Activated T-helper 1 cell treated with anti-CD3 and anti-CD28 coated beads, Interleukin-2, amount 50 U/mL, for 16 hours (primary cell): ENCODE measurements at places on chromosomes 11 and 22.

- DNase-seq: no peak
Measured at GRCh38 chr11:25625094-25625493, 706.8 kb upstream of the ANO3 start.

GRCh38 chr22:44617828-44618227 lies 84.2 kb upstream of the PRR5 start:
- no peak for DNase-seq

DNA sequence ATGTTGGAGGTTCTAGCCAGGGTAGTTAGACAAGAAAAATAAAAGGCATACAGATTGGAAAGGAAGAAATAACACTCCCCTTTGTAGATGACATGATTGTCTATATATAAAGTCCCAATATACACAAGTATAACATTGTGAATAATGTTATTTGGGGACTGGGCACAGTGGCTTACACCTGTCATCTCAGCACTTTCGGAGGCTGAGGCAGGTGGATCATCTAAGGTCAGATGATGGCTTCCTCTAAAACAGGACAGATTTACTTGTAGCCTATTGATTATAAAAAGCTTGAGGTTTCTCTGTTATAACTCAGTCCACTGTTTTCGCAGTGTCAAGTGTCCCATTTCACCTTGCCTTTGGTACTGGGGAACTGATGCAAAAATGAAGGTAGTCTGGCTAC lies 19.6 kb downstream of the ATM start:
- no peak for DNase-seq

GRCh38 chr11:129694966-129695365 lies 120.7 kb upstream of the TMEM45B start:
- DNase-seq: no peak

DNA sequence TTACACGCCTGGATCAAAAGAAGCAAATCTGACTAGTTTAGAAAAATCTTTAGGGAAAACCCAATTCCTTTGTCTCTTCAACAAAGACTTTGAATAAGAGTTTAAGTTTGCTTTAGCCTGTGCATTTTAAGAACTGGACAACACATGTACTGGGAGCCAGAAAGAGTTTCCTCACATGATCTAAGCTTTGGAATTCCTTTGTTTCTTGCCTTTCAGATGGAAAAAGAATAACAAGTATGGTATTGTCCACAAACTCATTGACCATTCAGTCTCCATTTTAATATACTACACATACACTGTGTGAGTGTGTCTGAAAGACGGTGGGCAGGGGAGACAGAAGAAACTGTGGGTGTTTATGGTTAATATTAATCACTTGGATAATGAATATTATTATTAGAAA lies 205.6 kb downstream of the MAML2 start:
- no peak for DNase-seq

GRCh38 chr11:12815931-12816494 lies 141.8 kb downstream of the TEAD1 start:
- DNase-seq: no peak

DNA sequence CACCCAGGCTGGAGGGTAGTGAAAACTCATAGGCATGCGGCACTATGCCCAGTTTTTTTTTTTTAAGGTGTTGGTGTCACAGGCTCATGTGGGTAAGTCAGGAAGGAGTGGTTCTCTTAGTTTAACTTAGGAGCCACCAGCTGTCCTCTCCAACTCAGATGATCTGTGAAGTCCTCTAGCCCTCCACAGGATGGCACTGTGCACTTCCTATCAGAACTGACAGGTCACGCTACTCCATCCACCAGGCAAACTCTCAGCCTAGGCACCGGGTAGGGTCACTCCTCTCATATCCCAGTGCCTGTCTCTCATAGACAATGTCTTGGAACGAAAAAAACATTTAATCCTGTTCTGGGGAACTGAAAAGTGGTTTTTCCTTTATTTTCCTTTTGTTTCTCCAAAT lies 16.5 kb downstream of the NAP1L4 start:
- DNase-seq: no peak

DNA sequence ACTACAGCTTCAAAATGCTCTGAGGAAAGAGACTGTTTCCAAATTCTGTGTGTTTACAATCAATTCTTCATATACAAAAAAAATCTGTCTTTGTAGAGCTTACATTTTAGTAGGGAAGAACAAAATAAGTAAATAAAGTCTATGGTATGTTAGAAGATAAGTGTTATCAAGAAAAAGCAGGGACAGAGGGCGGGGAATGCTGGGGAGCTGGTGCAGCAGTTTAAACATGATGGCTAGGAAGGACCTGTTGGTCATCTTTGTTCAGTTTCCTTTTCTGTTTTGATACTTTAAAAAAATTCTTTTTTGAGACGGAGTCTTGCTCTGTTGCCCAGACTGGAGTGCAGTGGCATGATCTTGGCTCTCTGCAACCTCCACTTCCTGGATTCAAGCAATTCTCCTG lies 16.1 kb downstream of the TMEM25 start:
- DNase-seq: no peak

- no peak for DNase-seq
Measured at GRCh38 chr11:24531528-24531927, 34.7 kb downstream of the LUZP2 start.

DNA sequence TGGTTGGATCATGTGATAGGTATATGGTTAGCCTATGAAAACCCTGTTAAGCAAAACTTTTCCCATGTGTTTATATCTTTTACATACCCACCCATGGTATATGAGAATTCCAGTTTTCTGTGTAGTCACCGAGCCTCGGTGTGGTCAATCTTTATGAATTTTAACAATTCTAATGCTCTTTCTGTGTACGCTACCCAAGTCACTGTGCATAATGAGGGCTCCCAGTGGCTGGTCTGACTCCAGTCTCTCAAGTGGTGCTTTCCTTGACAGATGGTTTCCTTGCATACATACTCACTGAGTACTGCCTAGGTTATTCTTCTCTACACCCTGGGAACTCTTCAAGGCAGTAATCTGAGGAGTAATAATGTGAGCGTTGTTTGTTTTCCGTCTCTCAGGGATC lies 17.6 kb downstream of the MUC15 start:
- DNase-seq: no peak

DNA sequence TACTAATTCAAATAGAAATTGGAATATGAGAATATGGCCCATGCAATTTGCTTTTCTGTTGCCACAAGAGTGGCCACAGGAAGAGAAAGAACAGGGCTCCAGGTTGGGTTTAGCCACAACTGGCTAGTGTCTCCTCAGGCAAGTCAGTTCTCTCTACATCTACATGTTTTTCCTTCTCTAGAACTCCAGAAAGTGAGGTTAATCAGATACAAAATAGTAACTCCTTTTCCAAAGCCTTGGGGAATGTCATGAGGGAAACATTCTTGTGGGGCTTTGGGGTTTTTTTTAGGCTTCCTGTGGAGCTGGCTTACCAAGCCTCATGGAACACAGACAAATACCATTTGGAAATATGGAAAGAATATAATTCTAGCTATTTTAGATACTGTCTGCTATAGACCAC lies 161.6 kb downstream of the NAV2 start:
- no peak for DNase-seq

GRCh38 chr11:66894141-66894540 lies 37.3 kb downstream of the LRFN4 start:
- DNase-seq: no peak

GRCh38 chr22:36010882-36011281 lies 17.7 kb downstream of the RBFOX2 start:
- no peak for DNase-seq

DNA sequence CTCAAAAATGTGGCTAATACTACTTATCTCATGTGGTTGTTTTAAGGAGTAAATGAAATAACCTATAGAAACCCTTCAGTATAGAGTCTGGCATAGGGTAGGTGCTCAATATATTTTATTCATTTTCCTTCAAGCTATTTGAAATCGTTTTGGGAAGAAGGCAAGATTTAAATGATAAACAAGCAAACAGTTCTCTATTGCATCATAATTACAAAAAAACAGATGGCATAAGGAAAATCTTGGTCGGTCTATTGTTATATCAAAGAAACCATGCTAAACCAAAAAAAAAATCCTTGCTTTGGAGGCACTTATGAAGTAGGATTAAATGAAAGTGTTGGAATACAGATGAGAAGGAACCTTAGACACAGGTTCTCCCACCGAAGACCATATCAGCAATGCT lies 4.7 kb downstream of the ZNF202 start:
- no peak for DNase-seq

GRCh38 chr11:9681583-9682372 lies 17.9 kb downstream of the SWAP70 start:
- no peak for DNase-seq

DNA sequence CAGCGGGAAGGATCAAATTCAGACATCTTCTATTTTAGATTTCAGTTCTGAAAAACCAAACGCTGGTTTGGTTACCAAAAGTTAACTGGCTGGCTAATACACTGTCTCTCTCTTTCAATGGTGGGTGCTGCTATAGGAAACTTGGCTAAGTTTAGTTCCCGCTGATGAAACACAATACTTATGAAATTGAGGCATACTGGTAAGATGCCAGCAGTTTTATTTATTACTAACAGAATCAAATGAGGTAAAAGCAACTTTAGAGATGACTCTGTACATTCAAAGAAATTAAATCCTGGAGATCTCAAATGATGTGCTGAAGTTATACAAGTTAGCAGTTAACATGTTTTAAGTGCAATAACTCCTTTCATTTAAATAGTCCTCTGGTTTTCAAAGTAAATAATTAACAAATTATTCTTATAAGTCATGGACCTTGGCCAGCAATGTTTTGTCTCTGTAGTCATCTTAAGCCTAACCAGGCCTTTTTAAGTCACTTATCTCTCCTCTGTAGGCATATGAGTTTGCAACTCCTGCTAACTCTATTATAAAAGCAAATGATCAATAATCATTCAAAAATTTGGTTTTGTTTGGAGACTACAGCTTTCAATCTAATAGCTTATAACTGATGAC lies 54.8 kb downstream of the PAK1 start:
- no peak for DNase-seq

DNA sequence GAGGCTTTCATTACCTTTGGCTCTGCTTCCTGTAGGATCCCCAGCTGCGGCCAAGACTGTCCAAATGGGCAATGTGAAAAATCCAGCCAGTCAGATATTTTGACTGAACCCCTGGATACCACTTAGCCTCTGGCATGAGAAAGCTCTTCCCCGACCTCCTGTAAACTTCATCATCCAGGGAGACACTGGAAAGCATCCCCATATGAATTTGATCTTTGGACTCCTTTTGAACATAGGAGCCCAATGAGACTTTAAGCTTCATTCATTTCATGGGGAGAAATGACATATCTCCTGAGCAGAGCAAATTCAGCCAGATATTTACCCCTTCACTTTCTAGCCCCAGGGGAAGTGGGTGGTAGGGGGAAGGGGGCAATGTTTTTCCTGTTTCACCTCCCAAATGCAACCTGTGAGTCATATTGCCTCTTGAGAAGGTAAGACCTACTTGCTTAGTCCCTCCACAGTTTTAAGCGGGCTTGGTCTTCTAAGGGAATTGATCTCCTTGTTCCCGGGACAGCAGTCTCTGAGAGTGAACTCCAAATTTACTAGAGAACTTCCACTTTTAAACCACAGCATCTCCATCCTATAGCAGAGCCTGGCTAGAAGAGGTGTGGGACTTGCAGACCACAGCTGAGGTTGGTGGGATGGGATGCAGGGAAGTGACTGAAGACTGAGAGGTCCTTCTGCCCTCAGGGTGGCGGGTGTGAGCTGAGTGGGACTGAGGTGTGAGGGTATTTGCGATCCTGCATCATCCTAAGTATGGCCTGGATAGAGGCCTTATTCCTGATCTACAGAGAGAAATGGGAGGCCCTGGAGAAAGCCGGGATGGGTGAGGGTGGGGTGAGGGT lies 20.3 kb upstream of the POU2AF1 start:
- no peak for DNase-seq

GRCh38 chr11:33545931-33546330 lies 154.7 kb downstream of the C11orf91 start:
- DNase-seq: no peak

GRCh38 chr22:17112491-17113042 lies 8.6 kb downstream of the TMEM121B start:
- no peak for DNase-seq

DNA sequence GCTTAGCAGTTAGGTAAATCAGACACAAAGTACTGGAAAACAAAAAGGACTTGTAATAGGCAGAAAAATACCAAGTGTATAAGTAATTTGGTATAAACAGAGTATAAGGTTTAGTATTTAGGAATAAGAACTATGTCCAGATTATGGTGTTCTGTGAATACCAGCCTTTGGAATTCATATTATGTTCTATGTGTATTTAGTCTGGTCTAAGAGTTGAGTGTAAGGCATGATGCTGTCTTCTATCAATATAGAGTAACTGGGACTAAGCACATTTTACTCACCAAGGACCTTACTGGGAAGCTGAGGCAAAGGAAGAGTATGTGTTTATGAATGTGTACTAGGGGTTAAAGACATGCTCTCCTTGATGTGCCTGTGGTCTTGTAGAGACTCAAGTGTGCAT lies 9.5 kb downstream of the SDHD start:
- no peak for DNase-seq

DNA sequence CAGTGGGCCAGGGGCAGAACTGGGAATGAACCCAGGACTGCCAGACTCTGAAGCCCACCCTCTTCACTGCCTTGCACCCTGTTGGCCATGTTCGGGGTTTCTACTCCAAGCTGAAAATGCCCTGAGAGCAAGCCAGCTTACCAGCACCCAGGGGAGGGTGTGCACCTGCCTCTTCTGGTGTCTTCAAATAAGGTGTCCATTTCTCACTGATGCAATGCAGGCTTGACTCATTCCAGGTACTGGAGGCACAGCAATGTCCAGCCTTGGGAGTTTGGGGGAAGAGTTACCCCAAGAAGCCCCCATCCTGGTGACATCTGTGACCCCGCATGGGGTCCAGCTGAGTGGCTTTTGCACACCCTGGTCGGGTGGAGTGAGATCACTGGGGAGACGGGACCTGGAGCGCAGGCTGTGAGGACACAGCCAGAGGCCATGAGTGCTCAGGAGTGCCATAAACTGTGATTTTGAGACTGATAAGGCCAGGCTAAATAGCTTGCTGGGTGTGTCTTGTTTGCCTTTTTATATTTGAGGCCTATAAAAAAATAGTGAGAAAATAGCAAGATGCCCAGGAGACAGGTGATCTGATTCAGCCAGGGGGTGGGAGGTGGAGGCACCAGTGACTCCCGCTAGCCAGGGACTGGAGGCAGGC lies 4.6 kb upstream of the CERK start:
- DNase-seq: no peak

- DNase-seq: no peak
Measured at GRCh38 chr11:134944986-134945385, 532.9 kb upstream of the B3GAT1 start.

GRCh38 chr11:11218629-11218986 lies 134.4 kb downstream of the CSNK2A3 start:
- DNase-seq: no peak

GRCh38 chr11:112455791-112456190 lies 195.1 kb upstream of the PLET1 start:
- DNase-seq: no peak

- DNase-seq: no peak
Measured at GRCh38 chr11:119100994-119101758, 477 bp downstream of the DPAGT1 start.
